ENCODE measurements at places on chromosomes 7 and 10.

DNA sequence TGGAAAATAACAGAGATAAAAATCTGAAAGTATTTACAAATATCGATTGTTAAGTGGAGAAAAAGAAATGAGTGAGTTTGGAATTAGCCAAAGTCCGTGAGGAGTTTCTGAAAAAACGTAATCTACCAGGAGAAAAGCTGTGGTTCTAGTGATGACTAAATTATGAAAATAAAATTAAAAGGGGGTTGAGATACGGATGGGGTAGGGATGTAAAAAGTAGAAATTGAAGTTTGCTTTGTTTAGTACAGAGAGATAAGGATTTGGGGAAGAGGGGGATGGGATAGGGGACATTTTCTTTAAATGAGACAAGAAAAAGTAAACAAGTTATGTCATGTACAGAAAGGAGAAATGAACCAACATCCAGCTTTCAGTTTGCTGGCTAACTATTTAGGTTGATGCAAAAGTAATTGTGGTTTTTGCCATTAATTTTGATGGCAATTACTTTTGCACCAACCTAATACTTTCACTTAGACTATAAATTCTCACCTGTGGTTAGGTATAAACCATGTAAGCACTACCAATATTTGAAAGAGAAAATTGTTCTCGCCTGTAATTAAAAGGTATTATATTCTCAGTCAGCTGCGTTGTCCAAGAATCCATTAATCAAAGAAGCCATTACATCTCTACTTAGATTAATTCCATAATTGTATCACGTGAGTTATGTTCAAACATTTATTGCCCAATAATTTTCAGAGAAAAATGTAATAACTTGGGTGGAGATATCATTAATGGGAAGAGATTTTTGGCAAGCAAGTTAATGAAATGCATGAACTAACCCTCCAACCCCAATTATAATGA is 143.0 kb upstream of the NRP1 start:
- DNase-seq: no peak

DNA sequence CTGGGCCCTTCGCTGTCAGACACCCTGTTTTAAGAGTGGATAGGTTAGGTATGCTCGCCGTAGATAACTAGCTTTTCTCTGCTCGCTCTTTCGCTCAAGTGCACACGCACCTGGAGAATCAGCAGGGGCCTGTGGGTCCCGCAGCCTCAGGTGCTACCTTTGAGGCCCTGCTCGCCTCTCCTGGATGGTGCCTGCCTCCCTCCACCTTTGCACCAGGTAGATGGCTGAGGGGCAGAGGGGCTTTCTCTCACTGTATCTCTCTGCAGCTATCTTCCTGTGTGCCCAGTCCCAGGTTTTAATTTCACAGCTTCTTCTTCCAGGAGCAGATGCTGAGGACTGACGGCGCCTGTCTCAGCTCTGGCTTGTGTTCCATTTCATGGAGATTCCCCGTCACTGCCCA is 227.9 kb downstream of the TCF7L2 start:
- DNase-seq: no peak

DNA sequence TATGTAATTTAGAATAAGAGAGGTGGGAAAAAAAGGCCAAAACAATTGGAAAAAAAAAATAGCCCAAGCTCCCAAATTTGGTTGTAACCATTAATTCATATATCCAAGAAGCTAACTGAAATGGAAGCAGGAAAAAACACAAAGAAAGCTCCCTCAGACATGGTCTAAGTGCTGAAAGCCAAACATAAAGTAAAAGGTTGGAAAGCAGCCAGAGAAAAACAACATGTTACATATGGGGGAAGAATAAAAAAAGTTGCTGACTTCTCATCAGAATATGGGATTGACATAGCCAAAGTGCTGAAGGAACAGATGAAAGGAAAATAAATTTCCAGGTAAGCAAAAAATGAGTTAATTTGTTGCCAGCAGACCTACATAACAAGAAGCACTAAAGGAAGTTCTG is 40.3 kb downstream of the PDZD8 start:
- no peak for DNase-seq

DNA sequence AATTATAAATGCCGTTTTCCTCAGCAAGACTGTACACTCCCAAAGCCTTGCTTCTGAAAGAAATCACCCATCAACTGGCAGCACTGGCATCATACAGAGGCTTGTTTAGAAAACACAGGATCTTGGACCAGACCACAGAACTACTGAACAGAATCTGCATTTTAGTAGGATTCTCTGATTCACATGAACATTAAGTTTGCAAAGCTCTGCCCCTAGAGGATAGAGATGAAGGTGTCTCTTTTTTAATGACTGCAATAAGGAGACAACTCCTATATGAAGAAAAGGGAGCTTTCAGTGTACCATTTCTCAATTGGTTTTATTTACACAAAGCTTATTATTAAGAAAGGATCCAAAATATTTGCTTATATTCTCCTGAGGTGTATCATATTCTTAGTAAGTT is 172.7 kb downstream of the AGMO start:
- no peak for DNase-seq

DNA sequence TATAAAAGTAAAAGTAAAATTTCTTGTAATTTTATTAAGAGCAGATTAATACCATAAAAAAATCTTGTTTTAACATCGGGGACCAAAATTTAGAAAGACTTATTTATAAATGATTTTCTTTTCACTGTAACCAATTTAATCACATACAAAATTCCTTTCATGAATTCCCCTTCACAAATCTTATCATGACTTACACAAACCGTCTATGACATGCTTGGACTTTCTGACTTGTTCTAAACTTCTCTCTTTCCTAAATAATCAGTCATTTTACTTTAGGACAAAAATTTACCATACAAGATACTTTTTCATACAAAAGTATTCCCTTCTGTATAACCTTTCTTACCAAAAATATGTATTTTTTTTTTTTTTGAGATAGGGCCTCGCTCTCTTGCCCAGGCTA is 9.3 kb downstream of the CROT start:
- DNase-seq: peak; percentile 25

DNA sequence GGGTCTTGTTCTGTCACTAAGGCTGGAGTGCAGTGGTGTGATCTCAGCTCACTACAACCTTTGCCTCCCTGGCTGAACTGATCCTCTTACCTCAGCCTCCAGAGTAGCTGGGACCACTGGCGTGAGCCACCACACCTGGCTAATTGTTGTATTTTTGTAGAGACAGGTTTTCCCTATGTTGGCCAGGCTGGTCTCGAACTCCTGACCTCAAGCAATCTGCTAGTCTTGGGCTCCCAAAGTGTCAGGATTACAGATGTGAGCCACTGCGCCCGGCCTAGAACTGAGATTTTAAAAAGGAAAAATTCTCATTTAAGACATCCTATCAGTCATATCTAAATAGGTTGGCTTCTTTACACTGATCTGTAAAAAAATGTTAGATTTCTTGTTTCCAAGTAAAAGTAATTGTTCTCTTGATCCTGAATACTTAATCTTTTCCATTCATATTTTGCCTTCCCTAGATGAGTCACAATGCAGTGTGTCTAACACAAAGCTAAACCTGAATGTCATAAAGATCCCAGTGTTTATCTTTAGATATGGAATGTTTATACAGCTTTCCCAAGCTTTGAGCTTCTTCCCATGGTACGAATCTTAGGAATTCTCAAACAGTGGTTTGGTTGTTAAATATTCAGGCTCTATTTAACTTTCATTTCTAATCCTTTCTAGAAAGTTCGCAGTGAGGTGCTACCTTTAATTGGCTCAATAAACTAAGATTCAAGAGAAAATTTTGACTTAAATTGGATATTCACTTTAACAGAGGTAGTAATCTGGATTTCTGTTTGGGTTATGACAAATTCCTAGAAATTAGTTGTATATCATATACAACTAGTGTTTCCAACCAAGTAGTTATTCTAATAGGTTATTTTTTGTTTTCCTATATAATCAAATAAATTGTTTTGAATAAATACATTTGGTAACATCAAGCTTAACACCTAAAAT is 12.1 kb upstream of the LAMB1 start:
- DNase-seq: peak; percentile 79

GRCh38 chr10:97564776-97565175 is 7.8 kb upstream of the ANKRD2 start:
- no peak for DNase-seq

- no peak for DNase-seq
These were observed 2.6 kb downstream of the IFIT2 start for GRCh38 chr10:89304446-89304845.

- peak; percentile 32 for DNase-seq
These were observed 59.7 kb upstream of the RAB11FIP2 start for GRCh38 chr10:118106426-118106825.

Data from astrocyte of the spinal cord (primary cell).